ENCODE measurements at places on chromosomes 6 and 20.
A peak's percentile ranks its signal among the peaks of the same experiment; 100 is the strongest.

GRCh38 chr6:132365281-132365907, 35.9 kb downstream of the MOXD1 start:
- no peak for DNase-seq

DNA sequence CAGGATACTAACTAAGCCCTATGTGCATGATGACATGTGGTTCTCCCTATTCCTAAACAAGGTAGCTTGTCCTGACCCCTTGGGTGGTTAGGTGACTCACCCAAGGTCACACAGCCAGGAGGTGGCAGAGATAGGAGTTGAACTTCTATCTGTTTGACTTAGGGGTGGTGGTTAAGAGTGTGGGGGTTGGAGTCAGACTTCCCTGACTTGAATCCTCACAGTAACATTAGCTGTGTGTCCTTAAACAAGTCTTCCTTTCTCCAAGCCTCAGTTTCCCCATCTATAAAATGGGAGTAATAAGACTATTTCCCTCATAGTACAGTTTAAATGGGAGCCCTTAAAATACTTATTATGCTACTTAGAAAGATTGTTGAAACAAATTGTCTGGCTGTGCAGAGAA, 21.9 kb downstream of the SLC12A5 start:
- DNase-seq = no peak

DNA sequence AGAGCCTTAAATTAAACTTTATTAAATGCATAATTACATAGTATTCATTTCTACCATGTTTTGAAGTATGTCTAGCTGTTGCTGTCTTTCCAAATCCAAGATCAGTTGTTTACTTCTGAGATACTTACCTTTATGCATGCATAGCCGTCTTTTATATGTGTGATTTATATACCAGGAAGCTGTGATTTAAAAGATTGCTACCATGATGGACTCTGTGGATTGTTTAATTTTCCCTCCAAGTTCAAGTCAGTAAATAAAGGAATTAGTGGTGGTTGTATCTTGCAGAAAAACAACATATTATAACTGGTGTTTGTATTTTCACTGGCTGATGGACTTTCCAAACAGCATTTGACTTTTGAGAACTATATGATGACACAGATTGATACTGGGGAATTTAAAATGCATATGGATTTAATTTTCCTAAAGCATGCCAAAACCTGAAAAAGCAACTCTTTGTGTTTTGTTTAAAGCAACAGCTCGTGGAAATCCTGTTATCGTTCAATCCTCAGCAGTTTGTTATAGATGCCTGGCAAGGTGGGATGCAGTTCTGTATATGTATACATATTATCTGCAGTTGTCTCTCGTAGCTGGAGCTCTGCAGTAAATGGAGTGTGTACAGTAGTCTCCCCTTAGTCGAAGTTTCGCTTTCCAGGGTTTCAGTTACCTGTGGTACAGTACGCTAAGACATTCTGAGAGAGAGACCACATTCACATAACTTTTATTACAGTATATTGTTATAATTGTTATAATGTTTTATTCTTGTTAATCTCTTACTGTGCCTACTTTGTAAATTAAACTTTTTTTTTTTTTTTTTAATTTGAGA, 77.1 kb downstream of the CBFA2T2 start:
- no peak for DNase-seq

- DNase-seq = peak; percentile 30
Observed at GRCh38 chr20:50380697-50381040, 129.5 kb upstream of the PTPN1 start.

DNA sequence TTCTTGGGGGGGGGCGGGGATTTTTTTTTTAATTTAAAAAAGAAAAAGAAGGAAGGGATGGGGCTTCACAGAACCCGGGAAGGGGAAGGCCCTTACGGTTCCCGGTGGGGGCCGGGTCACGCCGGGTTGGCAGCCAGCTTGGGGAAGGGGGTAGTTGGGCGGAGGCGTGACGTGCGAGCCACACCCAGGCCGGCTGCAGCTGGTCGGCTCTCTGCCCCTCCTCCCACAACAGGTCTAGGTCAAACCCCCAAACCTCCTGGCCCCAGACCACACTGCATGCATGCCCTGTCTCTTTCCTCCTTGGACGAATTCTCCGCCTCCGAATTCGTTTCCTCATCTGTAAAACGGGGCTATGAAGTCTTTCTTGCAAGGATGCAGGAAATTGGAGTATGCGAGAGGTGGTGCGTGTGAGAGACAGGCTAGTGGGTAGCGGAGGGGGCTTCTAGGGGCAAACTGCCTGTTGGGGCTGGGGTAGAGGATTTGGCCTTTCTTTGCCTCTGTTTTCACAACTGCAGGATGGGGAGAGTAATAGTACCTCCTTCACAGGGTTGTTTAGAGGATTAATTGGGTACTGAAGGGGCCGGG, 828 bp downstream of the HCK start:
- DNase-seq = peak; percentile 64

DNA sequence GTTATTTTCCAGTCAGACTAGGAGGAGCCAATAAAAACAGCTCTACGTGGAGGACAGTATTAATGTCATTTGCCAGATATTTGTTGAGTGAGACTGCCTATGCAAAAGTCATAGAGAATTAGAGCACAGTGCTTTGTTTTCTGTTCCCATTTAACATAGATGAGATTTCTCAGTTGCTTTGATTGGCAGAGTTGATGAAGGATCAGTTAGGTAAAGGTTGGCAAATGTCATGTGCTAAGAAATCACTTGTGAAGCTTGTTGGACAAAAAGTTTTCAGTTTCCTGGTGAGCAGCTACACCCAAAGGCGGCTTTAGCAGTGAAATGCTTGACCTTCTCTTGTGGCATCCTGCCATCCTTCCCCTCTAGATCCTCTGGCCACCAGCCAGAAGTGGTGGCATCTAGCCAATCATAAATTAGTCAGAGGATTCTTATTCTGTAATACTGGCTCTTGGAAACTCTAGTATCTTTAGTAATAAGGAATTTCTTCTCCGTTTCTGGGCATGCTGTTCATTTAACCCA, 37.0 kb downstream of the BCKDHB start:
- DNase-seq = peak; percentile 68

DNA sequence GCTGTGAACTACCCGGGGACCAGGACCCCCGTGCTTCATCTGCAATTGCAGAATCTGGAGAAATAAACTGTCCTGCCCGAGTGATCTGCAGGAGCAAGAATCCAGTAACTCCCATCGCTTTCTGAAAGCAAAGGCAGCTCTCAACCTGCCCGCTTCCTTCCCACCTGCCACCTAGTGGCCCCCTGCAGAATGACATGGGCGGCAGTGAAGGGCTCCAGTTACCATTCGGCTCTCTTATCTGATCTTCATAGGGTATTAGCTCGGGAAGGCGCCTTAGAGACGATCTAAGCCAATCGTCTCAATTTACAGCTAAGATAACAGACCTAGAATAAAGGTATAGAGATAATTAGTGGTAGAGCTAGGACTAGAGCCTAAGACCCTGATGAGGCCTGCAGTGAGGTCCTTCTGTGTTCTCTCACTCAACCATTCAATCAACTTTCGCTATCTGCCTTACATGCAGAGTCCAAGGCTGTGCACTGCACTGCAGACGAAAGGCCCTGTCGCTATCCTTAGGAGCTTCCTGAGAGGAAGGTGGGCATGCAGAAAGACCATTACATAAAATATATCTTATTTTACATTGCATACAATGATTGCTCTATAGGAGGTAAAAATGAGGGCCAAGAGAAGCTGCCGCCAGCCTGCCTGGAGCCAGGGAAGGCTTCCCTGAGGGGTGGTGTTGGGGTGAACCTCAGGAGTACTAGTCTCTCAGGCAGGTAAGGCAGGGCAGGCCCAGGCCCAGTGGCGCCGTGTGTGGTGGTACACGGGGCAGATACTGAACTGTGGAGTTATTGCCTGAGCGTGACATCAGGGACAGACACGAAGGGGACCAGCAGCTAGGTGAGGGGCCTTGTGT, 7.1 kb upstream of the PSMG4 start:
- DNase-seq = peak; percentile 94

GRCh38 chr20:8744228-8744844, 324.6 kb upstream of the PLCB4 start:
- DNase-seq = no peak

DNA sequence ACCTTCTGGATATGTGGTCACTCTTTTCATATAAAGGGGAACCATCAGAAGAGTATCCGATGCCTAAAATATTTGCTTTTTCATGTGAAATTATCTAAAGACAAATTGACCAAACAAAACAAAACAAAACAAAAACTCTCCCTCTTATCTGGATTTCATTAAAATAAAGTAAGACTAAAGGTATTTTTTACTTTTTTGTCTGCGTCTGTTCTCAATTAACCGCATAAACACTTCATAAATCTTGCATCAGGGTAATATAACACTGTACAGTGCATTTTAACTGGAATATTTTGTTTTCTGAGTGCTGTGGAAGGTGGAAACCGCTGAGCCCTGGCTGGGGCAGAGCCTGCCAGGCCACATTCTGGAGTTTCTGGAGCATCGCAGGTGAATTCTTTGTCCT, 234.1 kb upstream of the ZFP64 start:
- no peak for DNase-seq

DNA sequence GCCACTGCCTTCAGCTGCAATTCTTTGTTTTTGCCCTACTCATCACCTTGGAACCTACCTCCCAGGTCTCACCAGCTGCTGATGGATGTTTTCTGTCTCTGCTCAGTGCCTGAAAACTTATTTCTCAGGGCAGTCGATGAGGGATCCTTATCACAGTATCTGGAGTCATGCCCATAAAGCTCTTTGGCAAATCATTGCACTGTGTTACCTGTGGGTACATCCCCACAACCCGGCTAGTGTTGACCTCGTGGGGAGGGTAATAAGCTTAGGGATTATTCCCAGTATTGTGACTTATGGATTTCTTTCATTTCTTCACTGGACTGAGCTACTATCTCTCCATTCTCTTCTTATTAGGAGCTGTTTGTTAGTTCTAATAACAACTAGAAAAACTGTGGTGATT, 91.7 kb downstream of the ELOVL5 start:
- DNase-seq = no peak

DNA sequence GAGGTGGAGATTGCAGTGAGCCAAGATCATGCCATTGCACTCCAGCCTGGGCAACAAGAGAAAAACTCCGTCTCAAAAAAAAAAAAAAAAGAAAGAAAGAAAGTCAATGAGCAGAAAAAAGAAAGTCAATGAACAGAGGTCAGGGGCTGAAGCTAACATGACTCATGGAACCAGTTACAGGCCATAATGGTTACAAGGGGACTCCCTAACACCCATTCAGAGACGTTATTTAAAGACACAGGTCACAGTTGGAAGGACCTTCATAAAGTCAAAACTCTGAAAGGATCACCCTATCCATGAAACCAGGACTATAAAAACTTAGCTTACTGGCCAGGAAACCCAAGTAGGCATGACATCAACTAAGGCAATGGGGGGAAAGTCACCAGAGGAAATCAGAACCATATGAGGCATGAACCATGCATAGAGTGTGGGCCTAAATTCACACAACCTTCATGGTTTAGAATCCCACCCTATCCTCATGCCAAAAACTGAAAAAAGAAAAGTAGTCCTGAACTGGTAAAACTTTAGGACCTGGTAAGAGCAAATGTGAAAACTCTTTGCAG, 18.2 kb downstream of the FBXL4 start:
- DNase-seq = no peak

GRCh38 chr20:56724241-56724757, 95.2 kb downstream of the TFAP2C start:
- no peak for DNase-seq

- DNase-seq = peak; percentile 32
Observed at GRCh38 chr6:166855416-166855815, 100.9 kb downstream of the RNASET2 start.

DNA sequence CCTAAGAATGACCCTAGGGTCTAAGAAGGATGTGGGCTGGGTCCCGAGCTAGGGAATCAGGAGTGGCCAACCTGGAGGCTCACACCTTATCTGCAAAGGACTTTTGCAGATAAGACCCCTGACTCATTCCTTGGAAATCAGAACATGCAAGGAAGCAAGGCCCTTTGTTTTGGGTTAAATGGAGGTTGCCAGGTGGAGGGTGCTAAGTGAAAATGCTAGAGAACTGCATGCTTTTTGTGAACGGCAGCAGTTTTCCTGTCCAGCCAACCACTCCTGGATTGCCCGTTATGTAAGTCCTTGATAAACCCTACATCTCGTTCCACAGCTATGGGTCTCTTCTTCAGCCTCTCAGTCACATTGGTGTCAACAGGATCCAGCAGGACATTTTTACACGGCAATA, 52.1 kb upstream of the CST7 start:
- no peak for DNase-seq

DNA sequence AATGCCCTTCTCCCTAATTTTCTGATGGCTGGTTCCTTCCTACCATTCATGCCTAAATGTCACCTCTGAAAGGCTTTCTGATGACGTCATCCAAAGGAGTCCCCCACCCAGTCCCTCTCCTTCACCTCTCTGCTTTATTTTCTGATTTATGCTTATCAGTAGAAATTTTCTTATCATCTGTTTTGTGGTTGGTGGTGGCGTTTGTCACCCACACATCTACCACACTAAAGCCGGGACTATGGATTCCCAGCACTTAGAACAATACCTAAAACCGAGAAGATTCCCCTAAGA, 9.0 kb downstream of the CNKSR3 start:
- DNase-seq = no peak

Measured in hematopoietic multipotent progenitor cell treated with erythropoietin and hydrocortisone succinate and interleukin-3 and kit ligand, for 4 days (in vitro differentiated cells).